ENCODE measurements at places on chromosomes 4 and X. TPM values are rescaled to one million over a fixed set of nuclear protein-coding genes. Genes with fewer than 3 reads are reported as not detected.

GRCh38 chr4:107824350-107825071, at the start of gene SGMS2:
Gene SGMS2 (plus strand): TSS chr4:107824932. CDS start chr4:107895554, 70,622 bp downstream.
- H3K4me1 ChIP-seq = peaks cover 15% of the 10 kb centered on the region
- no peaks in the 10 kb centered on the region for H3K27me3 ChIP-seq
- peak; percentile 95 for DNase-seq
- H3K4me3 ChIP-seq = peak within 1 kb of the TSS; percentile 86
- H3K27ac ChIP-seq = peak within 1 kb of the TSS; percentile 99

- H3K27me3 ChIP-seq = no peaks in the 10 kb centered on the region
- DNase-seq = peak; percentile 5
- H3K36me3 ChIP-seq = no peaks in the 10 kb centered on the region
- H3K27ac ChIP-seq = no peak overlapping the region
- H3K4me3 ChIP-seq = no peak overlapping the region
Observed at GRCh38 chr4:2790583-2791517, 2.0 kb upstream of the SH3BP2 start.

Gene DMP1
- not detected for polyA plus RNA-seq

Gene RRAGB
- polyA plus RNA-seq = 25.5 TPM

- DNase-seq = peak; percentile 52
- H3K4me1 ChIP-seq = no peaks in the 10 kb centered on the region
Observed at GRCh38 chrX:2627272-2627867, 63.7 kb upstream of the CD99 start.

Gene TRIM60
- polyA plus RNA-seq = not detected

GRCh38 chrX:130083656-130084382, 26.5 kb downstream of the ELF4 start:
- no peak overlapping the region for H3K4me3 ChIP-seq
- peaks cover 4% of the 10 kb centered on the region for H3K4me1 ChIP-seq
- no peak overlapping the region for H3K27ac ChIP-seq
- H3K27me3 ChIP-seq = no peaks in the 10 kb centered on the region
- H3K36me3 ChIP-seq = no peaks in the 10 kb centered on the region

DNA sequence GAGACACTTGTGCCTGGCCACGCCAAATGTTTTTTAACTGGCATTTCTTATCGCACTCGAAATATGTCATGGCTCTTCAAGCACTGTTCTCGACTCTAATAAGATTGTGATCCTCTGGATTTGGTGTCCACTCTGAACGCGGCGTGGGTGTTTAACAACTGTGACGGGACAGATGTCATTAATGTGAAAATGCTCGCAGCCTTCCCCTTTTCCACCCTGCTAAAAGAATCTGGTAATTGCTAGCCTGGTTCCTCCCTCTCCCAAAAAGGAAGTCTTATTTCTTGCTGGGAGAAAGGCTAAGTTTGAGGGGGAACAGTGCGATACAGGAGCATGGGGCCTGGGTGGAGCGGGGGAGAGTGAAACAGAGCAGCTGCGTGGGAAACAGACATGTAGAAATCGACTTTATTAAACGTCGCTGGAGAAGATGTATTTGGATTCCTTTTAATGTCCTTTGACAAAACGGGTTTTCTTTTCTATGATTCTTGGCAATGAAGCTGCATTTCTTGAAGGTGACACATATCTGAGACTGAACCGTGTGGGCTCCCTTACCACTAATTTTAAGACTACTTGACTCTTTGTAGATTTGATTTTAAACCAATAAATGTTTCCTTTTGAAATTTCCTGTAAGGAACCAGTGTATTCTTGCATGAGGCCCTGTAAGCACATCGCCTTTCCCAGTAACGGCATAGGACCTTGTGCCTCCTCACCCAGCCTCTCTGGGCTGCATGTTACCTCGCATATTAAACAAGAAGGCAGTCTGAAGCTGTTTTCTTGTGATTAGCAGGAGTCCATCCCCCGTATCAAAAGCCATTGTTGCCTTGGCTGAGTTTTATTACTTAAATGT, 17.8 kb downstream of the TBC1D1 start:
- no peak overlapping the region for H3K4me3 ChIP-seq
- H3K27me3 ChIP-seq = no peaks in the 10 kb centered on the region
- DNase-seq = no peak
- H3K36me3 ChIP-seq = no peaks in the 10 kb centered on the region

DNA sequence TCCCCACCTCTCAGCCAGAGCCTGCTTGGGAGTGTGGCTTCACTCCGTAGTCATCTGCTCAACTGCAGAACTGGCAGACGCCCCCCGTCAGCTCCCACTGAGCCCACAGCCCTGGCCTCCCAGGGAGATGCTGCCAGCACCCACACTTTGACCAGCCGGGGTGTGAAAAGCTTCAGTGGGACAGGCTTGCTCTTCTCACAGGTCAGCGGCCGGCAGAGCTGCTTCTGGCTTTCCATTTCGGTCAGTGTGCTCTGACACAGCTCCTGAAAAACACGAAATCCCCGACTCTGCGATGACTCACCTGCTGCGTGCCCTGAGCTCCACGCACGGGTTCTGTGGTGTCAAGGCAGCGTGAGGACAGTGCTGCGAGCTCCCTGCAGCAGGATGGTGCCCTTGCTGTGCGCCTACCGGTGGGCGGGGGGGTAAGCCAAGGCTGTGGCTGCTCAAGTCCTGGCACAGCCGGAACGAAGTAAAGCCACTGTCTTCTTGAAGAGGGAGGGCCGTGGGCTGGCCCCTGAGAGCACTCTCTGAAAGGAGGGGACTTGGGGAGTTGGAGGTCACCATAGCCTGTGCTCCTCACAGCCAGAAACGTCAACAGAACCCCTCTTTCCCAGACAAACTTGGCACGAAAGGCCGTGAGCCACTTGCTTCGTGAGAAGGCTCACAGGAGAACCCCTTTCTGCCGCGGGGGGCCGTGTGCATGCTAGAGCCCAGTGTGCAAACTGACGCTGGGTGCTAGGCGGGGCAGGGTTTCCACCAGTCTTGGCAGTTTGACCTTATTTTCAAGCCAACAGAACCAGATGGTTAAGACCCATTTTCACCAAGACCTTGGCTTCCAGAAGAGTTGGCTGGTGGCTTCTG, 23.6 kb downstream of the NOP14 start:
- peaks cover 18% of the 10 kb centered on the region for H3K4me1 ChIP-seq
- DNase-seq = no peak
- no peaks in the 10 kb centered on the region for H3K36me3 ChIP-seq
- H3K27ac ChIP-seq = no peak overlapping the region
- no peak overlapping the region for H3K4me3 ChIP-seq
- H3K27me3 ChIP-seq = no peaks in the 10 kb centered on the region

Gene ZNF275
- polyA plus RNA-seq = 4.3 TPM

Gene DCAF12L2
- polyA plus RNA-seq = not detected

Gene PABPC1L2B
- not detected for polyA plus RNA-seq

Gene GRSF1
- 80.0 TPM for polyA plus RNA-seq

Gene CEP135
- polyA plus RNA-seq = 3.2 TPM

Gene TLR3
- 1.6 TPM for polyA plus RNA-seq

DNA sequence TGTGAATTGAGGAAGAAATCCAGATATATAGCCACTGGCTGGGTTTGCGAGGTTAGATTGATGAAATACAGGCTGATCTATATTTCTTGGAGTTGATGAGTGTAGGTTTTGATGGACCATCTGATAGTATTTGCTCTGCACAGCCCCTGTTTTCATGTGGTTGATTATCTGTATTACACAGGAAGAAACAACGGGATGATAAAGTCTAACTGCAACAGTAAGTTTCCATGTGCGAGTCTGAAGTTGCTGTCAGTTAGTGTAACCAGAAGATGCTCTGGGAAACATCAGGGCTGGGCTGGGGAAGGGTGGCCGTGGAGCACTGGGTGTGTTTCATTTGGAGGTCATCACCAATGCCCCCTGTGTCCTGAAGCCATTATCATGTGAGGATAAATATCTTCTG, 148.4 kb upstream of the SFRP2 start:
- H3K27ac ChIP-seq = no peak overlapping the region
- no peaks in the 10 kb centered on the region for H3K36me3 ChIP-seq
- no peaks in the 10 kb centered on the region for H3K27me3 ChIP-seq
- DNase-seq = no peak
- H3K4me3 ChIP-seq = no peak overlapping the region
- no peaks in the 10 kb centered on the region for H3K4me1 ChIP-seq

- no peak for DNase-seq
- H3K4me3 ChIP-seq = no peak overlapping the region
- H3K36me3 ChIP-seq = no peaks in the 10 kb centered on the region
- no peak overlapping the region for H3K27ac ChIP-seq
- H3K4me1 ChIP-seq = no peaks in the 10 kb centered on the region
Observed at GRCh38 chrX:3348191-3348590, 1.7 kb upstream of the MXRA5 start.

Gene RHOXF1
- polyA plus RNA-seq = 0.35 TPM

Gene CT55
- not detected for polyA plus RNA-seq

GRCh38 chr4:105434940-105435339, 38.9 kb downstream of the PPA2 start:
- H3K4me3 ChIP-seq = no peak overlapping the region
- H3K27ac ChIP-seq = no peak overlapping the region
- no peak for DNase-seq
- H3K27me3 ChIP-seq = no peaks in the 10 kb centered on the region
- H3K36me3 ChIP-seq = no peaks in the 10 kb centered on the region

- H3K4me1 ChIP-seq = no peaks in the 10 kb centered on the region
- H3K27me3 ChIP-seq = no peaks in the 10 kb centered on the region
- no peaks in the 10 kb centered on the region for H3K36me3 ChIP-seq
- no peak overlapping the region for H3K4me3 ChIP-seq
- DNase-seq = no peak
Observed at GRCh38 chrX:38961936-38962335, 160.7 kb downstream of the MID1IP1 start.

GRCh38 chr4:27304751-27305150, 444.1 kb downstream of the STIM2 start:
- DNase-seq = no peak
- no peaks in the 10 kb centered on the region for H3K27me3 ChIP-seq
- H3K27ac ChIP-seq = no peak overlapping the region
- H3K4me3 ChIP-seq = no peak overlapping the region

GRCh38 chr4:30642567-30642966, 77.6 kb upstream of the PCDH7 start:
- H3K4me3 ChIP-seq = no peak overlapping the region
- DNase-seq = no peak
- H3K27ac ChIP-seq = no peak overlapping the region
- no peaks in the 10 kb centered on the region for H3K4me1 ChIP-seq
- no peaks in the 10 kb centered on the region for H3K36me3 ChIP-seq

DNA sequence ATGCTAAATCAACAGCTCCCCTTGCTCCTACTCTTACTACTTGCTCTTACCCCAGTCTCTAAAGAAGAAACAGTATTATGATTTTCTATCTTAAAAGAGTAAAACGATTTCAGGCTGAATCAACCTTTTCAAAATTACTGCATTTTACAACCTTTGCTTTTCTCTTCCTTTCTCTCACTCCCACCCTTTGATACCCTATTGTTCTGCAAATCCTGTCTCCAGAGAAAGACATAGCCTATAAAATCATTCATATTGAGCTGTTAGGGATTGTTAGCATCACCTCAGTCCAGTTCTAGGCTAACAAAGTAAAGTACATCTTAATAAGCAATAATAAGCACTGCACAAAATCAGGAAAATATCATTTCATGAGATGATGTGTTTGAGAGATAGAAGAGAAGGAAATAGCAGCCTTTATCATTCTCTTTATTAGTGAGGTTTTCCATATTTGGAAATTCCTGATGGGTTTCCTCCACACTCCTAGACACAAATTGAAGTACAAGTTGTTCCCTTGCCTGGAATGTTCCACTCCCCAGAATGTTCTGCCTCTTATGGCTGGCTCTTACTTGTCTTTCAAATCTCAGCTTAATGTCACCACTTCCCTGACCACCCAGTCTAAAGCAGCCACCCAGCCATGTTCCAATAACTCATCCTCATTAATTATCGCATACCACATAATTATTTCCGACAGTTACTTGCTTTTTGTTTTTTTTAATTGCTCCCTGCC, 219.7 kb downstream of the PALLD start:
- DNase-seq = no peak
- peak overlapping the region; percentile 37 for H3K27ac ChIP-seq
- H3K4me3 ChIP-seq = no peak overlapping the region
- no peaks in the 10 kb centered on the region for H3K4me1 ChIP-seq
- H3K27me3 ChIP-seq = no peaks in the 10 kb centered on the region
- H3K36me3 ChIP-seq = no peaks in the 10 kb centered on the region

Measured in hepatocyte (in vitro differentiated cells).